ENCODE measurements at places on chromosomes 7 and 10.

- DNase-seq: no peak
These were observed 123.5 kb upstream of the BMPER start for GRCh38 chr7:33781796-33782195.

GRCh38 chr10:64468219-64468618 is 947.0 kb downstream of the REEP3 start:
- no peak for DNase-seq

- DNase-seq: no peak
These were observed 48.4 kb downstream of the MDFIC start for GRCh38 chr7:114970308-114970707.

DNA sequence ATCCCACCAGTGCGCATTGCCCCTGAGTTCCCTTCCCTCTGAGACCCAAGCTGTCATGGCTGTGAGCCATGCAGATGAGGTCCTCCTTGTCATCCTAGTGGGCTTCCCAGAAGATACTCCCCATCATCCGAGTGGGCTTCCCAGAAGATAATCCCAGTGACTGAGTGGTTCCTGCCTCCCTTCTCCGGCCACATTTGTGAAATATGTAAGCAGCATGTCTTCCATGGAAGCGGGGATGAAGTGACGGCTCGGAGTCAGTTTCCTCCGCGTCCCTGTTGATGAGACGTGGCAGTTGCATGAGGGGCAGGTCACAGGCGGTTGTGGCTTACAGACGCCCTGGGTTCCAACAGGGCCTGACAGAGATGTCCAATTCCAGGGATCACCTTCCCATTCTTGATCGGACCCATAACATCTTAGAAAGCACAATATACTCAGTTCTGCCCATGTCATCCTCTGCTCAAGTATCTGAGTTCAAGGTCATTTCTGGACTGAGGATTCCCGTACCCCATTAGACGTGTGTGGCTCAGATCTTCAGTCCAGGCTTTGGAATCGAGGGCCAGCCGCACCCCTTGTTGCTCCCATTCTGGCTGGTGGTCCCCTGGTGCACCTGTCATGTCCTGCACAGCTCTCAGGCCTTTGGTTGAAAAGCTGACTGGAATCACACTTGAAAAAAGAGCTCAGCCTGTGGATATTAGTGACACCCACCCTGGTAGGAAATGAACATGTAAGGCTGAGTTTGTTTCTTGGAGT is 166.9 kb downstream of the PTPRN2 start:
- DNase-seq: no peak

GRCh38 chr7:130297628-130298543 is 4.9 kb downstream of the CPA4 start:
- DNase-seq: no peak

DNA sequence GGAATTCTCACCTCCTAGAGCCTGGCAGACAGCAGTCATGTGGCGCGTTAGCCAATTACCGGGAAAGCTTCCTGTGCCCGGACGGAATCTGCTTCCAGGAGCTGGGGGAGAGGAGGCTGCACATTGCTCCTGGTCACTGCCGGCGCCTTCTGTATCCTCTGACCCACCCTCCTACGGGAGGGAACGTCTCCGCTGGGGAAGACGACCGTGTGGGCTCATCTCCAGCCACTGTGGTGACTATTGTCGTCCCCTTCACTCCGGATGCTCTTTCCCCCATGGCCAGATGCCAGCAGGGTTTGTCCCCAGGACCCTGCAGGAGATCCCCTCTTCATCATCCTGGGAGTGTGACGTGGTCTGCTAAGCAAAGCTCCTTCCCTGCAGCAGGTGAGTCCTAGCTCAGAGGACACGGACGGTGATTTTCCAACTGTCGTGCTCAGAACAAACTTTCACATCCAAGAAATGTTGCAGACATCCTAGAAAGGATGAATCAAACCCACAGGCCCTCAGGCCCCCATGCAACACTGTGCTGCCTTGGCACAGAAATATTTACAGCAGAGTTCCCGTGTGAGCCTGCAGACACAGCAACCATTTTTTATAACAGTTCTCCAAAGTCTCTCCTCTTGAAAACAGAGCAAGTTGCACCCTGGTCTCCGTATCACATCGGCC is 29.6 kb upstream of the FAM20C start:
- no peak for DNase-seq

DNA sequence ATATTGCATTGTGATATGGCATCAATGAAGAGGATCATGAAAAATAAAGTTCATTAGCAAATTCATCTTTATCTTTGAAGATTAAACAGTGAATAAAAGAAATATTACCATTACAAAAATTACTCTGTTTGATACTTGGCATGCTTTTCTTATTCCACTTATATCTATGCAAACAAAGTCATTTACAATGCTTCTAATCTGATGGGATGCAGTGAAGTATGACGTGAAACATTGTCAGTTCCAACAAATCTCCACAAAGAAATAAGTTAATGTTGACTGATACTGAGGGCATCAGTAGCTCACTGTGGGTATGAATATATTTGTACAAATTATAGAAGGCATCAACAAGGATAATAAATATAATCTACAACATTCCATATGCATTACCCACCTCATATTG is 672.8 kb upstream of the POT1 start:
- no peak for DNase-seq

DNA sequence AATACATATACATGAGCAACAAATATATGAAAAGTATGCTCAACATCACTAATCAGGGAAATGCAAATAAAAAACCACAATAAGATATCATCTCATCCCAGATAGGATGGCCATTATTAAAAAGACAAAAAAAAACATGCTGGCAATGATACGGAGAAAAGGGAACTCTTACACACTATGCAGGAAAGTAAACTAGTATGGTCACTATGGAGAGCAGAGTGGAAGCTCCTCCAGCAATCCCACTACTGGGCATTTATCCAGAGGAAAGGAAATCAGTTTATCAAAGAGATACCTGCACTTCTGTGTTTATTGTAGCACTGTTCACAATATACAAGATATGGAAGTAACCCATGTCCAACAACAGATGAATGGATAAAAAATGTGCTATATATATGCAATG is 217.5 kb downstream of the SDK1 start:
- DNase-seq: no peak

GRCh38 chr10:43595739-43596298 is 10.4 kb upstream of the ZNF485 start:
- DNase-seq: no peak

- no peak for DNase-seq
These were observed 164.8 kb downstream of the CDK14 start for GRCh38 chr7:90760892-90761291.

DNA sequence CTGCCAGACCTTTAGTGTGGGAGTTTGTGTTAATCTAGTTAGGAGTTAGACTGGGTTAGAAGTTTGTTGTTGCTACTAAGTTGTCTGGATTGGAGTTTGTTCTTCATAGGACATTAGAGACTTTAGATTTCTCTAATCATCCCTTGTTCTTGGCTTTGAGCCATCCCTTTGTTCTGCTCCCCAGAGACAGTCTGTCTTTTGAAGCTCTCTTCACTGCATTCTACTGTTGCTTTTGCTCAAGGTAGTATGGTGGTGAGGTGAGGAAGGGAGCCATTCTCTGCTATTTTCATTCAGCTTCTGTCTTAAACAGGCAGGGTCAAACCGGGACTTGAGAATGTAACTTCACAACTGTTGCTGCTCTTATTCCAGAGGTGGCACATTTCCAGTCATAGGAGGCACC is 10.4 kb upstream of the TARP start:
- DNase-seq: no peak

GRCh38 chr7:108308903-108309302 is 147.3 kb downstream of the NRCAM start:
- DNase-seq: peak; percentile 73

DNA sequence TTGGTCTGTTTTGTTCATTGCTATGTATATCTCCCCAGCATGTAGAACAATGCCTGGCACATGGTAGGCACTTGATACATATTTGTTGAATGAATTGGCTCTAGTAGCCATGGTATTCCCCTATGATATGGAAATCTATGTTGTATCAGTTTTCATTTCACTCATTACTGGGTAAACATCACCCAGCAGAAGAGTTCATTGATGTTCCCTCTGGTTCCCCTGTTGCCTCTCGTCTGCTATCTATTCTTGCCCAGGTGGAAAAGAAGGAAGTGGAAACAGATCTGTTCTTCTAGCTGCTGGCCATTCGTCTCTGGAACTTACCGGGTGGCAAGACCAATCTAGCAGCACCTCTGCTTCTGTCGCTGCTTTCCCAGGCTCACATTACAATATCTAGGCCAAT is 71.5 kb downstream of the LRRC4 start:
- DNase-seq: no peak

DNA sequence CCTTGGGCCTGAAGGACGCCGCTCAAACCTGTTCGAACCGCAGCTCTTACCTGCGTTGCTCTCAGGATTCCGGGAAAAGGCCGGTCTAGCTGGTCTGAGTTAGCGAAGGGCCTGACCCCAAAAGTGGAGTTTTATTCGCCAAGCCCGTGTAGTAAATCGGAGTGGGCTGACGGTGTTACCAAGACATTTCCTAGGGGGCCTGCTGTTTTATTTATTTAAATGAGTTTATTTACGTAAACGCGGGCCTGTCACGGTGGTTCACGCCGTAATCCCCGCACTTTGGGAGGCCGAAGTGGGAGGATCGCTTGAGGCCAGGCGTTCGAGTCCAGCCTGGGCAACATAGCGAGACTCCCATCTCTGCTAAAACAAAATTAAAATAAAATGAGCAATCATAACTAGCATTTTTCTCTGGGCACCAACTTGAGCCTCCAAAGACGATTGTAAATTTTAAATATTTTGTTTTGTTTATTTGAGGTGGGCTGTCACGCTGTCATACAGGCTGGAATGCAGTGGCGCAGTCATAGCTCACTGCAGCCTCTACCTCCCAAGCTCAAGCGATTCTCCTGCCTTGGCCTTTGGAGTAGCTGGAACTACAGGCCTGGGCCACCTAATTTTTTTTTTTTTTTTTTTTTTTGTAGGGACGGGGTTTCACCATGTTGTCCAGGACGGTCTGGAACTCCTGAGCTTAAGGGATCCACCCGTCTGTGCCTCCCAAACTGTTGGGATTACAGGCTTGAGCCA is 903 bp downstream of the ZNF655 start:
- no peak for DNase-seq

DNA sequence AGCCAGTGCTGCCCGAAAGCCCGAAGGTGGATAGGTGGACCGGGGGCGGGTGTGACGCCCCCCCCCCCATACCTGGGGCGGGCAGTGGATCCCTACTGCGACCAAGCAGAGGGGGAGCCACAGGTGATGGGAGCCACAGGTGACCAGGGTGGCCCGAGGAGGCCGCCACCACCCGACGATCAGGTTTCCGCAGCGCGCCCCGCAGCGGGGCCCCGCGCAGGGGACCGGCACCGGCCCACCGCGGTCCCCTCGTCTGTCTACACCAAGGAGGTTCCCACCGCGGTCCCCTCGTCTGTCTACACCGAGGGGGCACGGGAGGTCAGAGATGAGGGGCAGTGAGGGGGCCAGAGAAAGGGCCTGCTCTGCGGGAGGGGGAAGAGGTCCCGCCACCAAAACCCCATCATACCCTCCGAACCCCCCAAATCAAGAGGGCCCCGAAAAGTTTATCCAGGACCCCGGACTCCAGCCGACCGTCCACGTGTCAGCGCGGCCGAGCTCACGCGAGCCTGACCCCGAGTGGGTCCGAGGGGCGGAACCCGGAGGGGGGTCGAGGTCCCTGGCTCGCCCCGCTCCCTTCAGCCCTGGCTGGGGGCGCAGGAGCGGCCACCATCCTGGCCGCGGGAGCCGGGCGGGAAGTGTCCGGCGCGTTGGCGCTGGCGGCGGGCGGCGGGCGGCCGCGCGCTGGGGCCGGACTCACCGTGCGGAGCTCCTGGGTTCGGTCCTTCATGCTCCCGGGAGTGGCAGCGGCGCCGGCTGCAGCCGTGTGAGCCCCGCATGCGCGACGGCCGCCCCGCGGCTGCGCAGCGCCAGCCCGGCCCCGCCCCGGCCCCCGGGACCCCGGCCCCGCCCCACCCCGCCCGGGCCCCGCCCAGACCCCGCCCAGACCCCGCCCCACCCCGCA is at the start of gene STX1A:
STX1A (minus strand) TSS at position 765 of the 901 bp plus-strand sequence; CDS start at position 727, 38 bp downstream.
- peak; percentile 56 for DNase-seq

- DNase-seq: no peak
These were observed 364.1 kb downstream of the TNS3 start for GRCh38 chr7:47217570-47218360.

- no peak for DNase-seq
These were observed at the start of gene PDE6C for GRCh38 chr10:93612311-93612710. Gene PDE6C (plus strand): TSS chr10:93612537. CDS start chr10:93612726, 189 bp downstream.

- DNase-seq: peak; percentile 81
These were observed 1.5 kb downstream of the ACTR3B start for GRCh38 chr7:152760854-152761748.

GRCh38 chr7:158811461-158811860 is 17.8 kb downstream of the ESYT2 start:
- DNase-seq: peak; percentile 93

- peak; percentile 57 for DNase-seq
These were observed 844 bp downstream of the FBXW4 start for GRCh38 chr10:101693978-101694673.

- peak; percentile 73 for DNase-seq
These were observed 559 bp downstream of the TRA2A start for GRCh38 chr7:23531050-23531793.

DNA sequence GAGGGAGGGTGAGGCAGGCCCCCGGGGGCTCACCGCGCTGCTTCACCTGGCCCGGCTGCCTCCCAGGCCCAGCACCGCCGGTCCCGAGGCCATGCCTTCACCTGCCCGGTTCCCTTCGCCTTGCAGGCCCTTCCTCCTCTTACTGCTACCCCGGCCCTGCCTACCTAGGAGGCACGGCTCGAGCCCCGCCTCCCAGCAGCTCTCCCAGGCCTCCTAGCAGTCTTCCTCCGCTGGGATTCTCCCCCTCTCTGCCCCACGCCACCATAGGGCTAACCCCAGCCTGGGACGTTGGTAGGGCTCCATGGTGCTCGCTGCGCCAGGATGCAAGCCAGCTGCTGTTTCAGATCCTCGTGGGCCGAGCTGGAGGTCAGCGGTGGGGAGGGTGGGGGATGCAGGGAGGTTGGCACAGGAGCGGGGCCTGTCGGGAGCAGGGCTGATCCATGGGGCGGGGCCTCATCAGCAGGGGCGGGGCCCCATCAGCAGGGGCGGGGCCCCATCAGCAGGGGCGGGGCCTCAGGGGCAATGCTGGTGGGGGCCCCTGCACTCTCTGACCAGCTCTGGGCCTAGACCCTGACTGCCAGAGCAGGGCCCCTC is 63.3 kb downstream of the RASGEF1A start:
- no peak for DNase-seq

- DNase-seq: no peak
These were observed 111.3 kb upstream of the PPP2R2D start for GRCh38 chr10:131789516-131789915.

DNA sequence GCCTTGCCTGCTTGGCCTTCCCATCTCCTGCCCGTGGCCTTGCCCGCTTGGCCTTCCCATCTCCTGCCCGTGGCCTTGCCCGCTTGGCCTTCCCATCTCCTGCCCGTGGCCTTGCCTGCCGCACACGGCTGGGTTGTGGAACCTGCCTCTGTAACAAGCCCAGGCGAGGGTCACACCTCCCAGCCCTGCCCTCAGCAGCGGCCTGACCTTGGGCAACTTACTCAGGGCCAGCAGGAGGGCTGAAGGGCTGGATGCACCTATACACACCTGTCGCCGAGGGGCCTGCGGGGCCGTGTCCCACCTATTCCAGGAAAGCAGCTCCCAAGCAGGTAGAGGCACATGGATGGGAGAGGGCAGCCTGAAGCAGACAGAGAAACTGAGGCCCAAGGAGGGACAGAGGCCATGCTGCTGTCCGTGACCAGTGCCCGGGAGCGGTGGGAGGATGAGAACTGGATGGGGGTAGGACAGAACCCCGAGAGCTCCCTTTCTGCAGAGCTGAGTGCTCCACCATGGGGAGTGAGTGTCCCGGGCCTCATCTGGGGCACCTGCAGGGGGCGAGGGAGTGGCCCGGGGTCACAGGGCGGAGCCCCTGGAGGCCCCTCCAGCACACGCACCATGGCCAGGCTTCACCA is 277.6 kb downstream of the ELFN1 start:
- no peak for DNase-seq
